ENCODE measurements at places on chromosomes 4 and X.

GRCh38 chr4:181745933-181746625 lies 497.1 kb upstream of the TENM3 start:
- DNase-seq, result no peak

DNA sequence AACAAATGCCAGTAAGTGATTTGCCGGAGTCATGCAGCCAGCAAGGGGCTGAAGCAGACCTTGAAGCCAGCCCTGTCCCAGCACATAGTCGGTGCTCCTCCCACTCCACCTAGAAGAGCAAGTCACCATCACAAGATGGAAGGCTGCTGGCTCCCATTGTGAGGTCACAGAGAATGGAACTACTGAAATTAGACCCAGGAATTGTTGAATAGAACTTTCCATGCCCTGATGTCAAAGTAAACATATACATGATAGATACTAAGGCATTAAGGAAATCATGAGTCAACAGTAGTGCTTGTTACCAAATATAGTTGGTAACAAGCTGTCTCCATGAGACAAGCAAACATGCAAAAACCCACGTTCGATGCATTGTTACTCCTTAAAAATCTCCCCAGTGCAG lies 177.1 kb upstream of the MID1 start:
- DNase-seq, result no peak

DNA sequence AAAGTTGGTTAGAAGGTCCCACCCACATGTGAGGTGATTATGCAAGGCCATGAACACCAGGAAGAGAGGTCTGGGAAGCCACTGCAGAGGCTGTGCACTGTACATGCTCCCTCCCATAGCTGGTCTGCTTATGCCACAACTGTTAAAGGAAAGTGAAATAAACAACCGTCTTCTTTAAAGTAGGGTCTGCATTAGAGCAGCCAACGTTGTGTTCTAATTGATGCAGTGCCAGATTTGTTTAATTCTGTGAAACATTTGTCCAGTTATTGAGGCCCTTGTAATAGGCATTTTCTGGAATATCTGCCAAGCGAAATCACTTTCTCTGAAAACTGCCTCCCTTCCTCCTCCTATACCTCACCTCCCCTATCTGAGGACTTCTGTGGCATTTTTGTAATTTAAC lies 224.0 kb upstream of the LNX1 start:
- DNase-seq, result no peak

DNA sequence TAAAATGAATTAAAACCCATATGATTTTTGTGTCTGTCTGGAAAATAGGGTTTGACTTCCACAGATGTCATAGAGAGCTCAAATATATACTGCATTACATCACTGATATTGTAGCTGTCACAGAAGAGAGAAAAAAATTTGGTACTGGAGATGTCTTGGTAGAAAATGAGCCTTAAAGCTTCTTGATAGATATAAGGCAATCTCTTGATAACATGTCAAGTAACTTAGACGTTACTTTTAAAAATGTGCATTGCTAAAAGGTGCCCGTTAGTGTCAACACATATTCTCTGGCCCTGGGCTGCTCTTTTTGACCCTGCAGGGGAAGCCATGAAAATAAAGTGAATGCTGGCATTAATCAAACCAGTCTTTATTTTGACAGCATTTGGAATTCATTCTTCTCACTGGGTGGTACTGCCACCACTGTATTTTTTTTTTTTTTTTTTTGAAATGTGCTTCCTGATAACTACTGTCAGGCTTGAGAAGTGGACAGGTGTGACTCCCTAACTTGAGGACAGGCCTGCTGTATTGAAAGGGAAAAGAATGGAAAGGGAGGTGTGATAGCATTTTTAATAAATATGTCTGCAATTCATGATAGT lies 53.0 kb upstream of the RAPGEF2 start:
- no peak for DNase-seq

- DNase-seq, result no peak
These were observed 83.0 kb downstream of the PJA1 start for GRCh38 chrX:69082055-69082752.

All from anterior cingulate cortex (tissue), 58 donors.